ENCODE measurements at places on chromosomes 12 and 14.
A peak's percentile ranks its signal among the peaks of the same experiment; 100 is the strongest.

DNA sequence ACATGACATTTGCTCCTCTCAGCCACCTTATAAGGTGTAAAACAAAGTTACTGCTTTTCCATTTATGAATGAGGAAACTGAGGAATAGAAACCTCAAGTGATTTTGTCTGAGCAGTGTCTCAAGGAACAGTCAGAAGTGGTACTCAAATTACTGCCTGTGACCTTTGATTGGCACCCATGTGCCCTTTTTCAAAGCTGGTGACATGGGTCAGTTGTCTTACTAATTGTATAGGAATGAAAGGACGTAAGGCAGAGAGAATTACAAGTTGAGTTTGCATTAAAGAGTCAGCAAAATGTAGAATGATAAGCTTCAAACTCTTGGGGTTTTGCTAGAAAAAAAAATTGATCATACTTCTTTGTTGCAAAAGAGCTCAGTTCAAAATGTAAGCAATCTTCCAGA is 129.1 kb downstream of the GTF2A1 start:
- DNase-seq = no peak

DNA sequence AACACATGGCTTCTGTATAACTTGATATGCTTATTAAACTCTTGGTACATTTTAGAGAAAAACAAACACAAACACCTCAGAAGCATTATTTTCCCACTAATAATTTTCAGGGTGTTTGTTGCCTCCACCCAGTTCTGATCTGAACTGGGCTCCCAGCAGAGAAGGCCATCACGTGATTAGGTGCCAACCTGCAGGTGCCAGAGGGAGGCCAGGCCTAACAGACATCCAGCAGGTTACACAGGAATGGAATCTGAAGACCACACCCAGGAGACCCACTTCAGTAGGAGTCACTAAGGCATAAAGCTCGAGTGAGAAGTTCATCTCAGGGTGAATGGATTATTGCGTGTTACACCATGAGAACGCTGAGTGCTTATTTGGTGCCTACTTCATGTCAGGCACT is 8.9 kb downstream of the SLC6A12 start:
- DNase-seq = no peak

DNA sequence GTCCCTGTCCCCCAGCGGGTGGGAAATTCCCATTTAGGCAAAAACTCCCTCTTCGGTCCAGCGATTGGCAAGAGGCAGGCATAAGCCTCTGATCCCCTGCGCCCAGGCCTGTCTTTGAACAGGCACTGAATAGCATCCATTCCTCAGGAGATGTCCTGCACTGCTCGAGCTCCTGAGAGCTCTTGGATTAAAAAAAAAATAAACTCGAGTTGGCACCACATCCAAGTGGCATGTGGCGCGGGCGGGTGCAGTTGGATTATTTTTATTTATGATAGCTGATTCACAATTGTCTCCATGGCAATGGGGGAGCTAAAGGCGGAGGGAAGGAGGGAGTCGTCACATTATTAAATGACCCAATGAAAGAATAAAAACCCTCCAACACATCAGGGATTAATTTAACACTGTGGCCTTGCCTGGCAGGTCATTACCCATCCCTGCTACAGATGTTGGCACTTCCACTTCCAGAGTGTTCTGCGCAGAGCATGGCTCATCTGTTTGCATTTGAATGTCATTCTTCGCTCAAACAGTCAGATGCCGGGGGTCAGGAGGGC is 207.2 kb downstream of the AACS start:
- no peak for DNase-seq

DNA sequence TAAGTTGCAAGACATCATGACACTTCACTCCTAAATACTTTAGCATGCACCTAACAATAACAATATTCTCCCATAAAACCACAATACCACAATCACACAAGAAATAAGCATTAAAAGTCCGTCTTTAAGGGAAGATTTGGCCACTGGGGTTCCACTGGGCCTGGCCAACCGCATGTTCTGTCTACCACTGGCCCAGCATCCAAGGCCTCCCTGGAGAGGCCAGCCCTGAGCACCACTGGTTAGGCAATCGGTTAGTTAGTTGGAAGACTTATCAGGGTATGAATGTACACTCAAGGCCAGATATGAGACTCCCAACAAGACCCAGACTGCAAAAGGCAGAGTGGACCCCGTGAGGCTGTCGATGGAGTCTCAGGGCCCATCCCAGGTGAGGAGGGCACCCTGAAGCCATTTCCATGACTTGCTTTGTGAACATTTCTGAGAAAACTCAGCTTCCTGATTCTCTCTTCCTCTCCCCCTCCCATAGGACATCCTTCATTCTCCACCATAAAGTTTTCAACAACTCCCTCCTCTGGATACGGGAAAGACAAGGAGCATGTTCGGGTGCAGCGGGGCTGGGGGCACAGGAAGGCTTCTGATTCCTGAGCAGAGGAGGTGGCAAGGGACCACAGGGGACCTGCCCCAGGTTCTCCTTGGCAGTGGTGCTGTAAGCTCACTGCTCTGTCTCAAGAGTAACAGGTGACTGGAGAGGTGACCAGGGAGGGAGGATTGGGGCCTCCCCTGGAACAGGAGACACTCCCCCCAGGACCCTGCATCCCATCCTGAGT is 5.9 kb downstream of the PXN start:
- no peak for DNase-seq

DNA sequence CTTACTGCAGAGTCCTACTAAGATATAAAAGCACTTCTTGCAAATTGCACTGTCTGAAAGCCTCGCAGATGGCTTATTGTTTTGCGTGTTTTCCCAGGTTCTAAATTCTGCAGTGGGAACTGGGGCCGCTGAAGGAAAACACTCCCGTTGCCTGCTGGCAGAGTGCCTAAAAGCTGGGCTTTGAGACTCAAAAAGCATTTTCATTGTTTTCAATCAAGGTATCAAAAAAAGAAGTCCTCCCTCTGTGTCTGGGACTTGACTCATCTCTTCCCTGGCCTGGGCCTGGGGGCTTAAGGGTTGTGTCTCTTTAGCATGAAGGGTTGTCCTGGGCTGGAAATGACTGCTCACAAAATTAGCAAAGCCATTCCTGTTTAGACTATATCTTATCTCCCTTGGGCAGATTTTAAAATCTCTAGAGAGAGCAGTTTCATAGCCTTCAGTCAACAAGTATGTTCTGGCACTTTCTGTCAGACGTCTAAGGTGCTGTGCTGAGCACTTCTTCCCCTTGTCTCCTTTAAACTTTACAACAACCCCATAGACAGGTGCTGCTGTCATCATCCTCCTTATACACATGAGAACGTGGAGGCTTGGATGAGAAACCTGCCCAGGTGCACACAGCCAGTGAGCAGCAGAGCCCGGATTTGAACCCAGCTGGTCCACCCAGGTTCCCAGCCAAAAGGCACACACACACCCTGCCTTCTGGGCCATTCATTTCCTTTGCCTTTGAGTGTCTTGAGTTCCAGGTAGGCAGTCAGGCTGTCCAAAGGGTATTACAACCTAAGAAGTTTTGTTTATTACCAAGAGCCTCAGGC is 31.1 kb downstream of the ELK3 start:
- peak; percentile 52 for DNase-seq
